Stimulated activated CD8-positive, alpha-beta memory T cell treated with anti-CD3 and anti-CD28 coated beads, Interleukin-15, amount 100 ng/mL, for 4 hours (primary cell): ENCODE measurements at places on chromosomes 1 and 21.

DNA sequence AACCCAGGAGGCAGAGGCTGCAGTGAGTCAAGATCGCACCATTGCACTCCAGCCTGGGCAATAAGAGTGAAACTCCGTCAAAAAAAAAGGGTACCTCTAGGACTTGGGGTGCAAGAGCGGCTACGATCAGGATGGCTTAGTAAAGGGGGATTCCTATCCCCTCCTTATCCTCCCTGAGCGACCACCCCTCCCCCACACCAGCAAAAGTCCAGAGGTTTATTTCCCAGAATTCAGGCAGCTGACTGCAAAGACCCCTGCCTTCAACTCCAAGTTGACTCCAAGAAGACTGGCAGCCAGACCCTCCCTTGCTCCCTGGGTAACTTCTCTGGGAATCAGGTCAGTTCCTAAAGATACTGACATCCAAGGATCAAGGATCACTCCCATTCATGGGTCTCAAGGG lies 12.4 kb upstream of the PRDM16 start:
- DNase-seq, result no peak

GRCh38 chr1:27513958-27514357 lies 24.0 kb upstream of the WASF2 start:
- DNase-seq, result no peak

DNA sequence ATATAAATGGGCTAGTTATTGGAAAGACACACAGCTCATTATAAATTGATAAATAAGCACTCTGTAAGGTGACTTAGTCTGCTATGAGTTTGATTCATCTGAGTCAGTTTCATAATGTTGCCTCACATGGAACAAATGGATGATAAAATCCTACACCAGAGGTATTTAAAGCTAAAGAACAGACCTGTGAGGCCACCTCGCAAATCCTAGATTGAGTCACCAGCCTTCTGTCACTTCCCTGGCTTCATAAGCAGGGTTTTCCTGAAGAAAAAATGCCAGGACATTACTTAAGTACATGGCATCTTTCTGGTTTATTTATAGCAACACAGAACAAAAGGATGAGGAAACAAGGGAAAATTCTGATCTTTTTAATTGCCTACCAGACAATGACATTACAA lies 18.4 kb downstream of the CD2 start:
- no peak for DNase-seq

DNA sequence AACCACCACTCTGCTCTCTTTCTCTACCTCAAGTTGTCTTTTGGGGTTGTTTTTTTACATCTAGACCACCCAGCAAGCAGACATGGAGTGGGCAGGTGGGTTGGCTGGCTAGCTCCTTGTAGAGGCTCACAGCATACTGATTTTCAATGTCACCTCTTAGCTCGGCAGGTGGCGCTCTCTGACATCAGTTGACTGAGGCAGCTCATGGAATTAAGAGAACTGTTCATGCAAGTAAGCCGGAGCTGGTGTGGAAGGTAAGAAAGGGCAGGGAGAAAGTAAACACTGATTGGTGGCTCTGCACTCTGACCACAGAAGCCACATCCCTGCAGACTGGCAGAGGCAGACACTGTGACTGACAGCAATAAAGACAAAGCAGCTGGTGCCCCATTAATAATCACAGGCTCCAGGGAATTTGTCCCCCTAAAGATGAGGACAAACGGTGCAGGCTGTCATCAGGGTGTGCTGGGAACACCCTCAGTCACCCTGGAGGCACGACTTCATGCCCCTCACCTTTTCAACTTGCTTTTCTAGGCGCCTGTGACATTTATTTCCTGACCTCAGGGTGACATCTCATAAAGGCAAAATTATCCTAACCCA lies 226.8 kb downstream of the LMX1A start:
- no peak for DNase-seq

DNA sequence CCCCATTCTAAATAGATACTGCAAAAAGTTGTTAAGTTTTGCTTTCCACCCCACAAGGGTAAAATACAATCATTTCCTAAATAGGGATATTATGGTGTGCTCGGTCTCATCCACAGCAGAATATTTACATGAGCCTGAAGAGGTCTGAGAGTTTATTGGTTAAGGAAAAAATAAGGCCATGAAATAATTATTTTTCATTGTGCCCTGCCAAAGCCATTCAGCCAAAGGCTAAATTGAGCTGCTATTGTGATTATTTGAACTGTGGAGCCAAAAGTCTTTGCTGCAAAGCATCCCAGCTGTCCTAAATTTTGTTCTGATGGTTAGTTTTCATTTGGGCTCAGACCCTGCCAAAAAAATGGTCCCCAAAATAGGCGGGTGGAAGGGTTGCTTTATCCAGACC lies 298.7 kb upstream of the ESRRG start:
- no peak for DNase-seq

- no peak for DNase-seq
Observed at GRCh38 chr1:37358992-37359391, 115.4 kb upstream of the ZC3H12A start.
